Adipocyte (in vitro differentiated cells): ENCODE measurements at places on chromosomes 7 and 10.

DNA sequence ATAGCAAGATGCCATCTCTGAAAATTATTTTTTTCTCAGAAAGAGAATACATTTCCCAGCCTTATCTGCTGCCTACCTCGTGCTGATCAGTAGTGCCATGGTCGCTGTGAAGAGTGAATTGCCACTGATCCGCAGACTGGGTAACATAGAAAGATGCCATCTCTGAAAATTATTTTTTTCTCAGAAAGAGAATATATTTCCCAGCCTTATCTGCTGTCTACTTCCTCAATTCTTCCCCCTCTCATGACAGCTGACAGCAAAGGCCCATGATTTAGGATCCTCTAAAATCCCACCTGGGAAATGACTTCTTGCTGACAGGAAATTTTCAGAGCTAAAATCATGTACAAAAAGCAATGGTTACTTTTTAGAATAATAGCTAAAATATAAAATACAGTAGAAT lies 92.5 kb upstream of the AHR start:
- no peak for DNase-seq

GRCh38 chr7:16062269-16062668 lies 359.1 kb downstream of the CRPPA start:
- peak; percentile 68 for DNase-seq

DNA sequence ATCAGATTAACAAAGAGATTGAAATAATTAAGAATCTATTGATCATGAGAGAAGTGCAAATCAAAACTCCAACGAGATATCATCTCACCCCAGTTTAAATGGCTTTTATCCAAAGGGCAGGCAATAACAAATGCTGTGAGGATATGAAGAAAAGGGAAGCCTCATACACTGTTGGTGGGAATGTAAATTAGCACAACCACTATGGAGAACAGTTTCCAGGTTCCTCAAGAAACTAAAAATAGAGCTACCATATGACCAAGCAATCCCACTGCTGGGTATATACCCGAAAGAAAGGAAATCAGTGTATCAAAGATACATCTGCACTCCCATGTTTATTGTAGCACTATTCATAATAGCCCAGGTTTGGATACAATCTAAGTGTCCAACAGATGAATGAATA lies 13.8 kb downstream of the FGL2 start:
- DNase-seq = no peak

DNA sequence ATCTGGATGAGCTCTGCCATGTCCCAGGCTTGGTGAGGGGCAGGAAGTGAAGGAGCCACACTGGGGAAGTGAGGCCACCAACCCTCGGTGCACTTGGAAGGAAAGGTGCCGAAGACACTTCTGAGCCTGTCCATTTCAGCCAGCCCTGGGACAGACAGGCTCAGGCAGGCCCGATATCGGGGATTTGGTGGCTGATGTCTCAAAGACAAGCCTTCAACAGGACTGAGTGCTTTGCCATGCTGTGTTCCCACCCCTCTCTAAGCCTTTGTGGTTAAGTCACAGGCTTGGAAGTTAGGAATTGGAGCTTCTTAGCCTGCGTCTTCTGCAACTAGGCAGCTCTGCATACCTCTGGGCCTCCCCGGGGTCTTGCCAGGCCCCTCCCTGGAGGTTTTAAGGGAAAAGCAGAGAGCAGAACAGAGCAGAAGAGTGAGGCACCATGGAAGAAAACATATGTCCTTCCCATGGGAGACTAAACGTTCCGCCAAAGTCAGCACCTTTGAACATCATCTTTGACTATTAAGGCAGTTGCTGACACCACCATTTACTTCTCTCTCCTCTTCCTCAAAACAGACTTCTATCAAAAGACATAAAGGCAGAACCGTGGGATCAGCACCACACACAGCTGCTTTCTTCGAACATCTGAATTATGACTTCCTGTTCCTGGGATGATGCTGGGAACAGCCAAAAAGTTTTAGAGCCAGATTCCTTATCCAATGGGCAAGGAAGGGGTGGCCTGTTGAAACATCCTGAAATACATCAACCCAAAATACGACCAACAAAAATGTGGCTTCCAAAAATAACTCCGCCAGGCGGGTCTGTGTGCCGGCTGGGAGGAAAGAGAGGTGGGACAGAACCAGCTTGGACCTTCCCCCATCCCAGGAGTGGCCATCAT lies 71.8 kb downstream of the AFAP1L2 start:
- DNase-seq = no peak

DNA sequence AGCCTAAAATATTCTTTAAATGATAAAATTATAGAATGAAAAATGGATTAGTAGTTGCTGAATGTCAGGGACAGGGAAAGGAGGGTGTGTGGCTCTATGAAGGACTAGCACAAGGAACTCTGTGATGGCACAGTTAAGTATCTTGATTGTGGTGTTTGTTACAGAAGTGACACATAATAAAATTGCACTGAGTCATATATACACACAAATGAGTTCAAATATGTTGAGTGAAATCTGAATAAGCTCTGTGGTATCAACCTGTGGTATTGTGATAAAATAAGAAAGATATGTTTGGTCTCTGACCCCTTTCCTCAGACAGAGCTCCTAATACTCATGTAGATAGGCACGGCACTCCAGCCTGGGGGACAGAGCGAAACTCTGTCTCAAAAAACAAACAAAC lies 181.5 kb upstream of the TRIM24 start:
- DNase-seq = no peak
